Activated T-cell treated with anti-CD3 and anti-CD28 coated beads, Interleukin-2, amount 50 U/mL, for 24 hours (primary cell): ENCODE measurements at places on chromosomes 16 and 17.
A peak's percentile ranks its signal among the peaks of the same experiment; 100 is the strongest.

DNA sequence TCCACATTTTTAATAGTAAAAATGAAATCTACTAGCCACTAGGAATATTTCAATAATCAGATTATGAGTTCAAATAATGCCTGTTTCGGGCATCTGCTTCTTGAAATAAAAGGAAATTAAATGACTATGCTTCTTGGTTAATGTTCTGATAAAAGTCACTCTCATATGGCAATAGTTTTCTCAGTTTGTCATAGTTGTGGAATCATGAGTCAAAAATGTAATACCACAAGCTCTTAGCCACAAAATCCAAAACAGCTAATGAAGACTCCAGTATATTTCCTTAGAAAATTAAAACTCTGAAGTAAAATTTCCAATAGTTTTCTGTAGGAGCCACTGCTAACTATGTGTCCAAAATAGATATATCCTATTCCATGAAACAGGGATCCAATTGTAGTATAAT lies 676.3 kb upstream of the CDH8 start:
- no peak for DNase-seq

DNA sequence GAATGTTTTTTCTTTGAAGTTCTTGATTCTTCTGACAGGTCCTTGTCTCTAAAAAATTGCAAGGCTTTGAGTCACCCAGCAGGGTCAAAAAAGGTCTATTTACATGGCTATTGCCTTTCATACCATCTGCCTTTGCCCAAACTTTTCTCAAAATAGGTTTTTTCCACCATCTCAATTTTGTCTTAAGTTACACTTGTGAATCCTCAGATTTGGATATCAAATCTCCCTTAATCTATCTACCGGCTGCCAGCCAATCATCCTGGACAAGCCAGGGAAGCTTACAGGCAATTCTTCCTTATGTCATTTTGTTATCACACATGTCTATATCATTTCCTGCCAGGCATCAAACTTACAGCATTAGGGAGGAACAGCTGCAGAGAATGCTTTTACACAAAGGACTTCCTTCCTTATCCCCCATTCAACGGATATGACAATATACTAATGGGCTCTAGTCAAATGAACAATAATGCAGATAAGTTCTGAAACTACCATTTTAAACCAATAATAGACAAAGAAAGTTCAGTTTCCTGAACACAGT lies 104.1 kb upstream of the CORO6 start:
- DNase-seq: no peak

DNA sequence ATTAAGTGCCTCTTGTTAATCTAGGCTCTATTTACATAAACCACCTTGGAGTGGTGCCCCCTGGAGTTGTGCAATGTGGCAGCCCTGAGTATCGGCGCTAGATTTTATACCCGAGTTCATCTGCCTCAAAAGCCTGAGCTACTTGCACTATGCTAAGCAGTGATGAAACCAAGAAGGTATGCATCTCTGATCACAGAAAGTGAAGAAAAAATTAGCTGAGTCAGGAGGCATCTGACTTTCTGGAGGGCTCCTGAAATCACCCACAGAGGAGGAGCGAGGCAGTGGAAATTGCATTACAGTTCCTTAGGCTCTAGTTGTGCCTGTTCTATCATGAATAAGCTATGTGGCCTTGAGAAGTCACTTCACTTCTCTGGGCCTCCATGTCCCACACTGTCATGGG lies 80.3 kb upstream of the PSMD7 start:
- no peak for DNase-seq

DNA sequence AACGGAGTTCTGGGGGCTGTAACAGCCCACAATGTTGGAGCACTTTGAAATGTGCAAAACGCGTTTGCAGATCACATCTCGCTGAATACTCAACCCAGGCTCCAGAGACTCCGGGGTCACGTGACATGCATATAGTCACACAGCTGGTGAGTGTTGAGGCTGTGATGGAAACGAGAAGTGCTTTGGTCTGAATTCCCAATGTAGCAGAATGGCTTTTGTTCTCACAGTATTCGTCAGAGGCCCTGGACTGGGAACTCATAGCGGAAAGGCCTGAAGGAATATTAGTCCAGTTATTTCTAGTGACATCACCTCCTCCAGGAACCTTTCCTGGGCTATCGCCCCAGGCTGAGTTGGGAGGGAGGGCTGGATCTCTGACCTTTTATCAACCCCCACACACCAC lies 95.8 kb upstream of the CRHR1 start:
- DNase-seq: no peak

DNA sequence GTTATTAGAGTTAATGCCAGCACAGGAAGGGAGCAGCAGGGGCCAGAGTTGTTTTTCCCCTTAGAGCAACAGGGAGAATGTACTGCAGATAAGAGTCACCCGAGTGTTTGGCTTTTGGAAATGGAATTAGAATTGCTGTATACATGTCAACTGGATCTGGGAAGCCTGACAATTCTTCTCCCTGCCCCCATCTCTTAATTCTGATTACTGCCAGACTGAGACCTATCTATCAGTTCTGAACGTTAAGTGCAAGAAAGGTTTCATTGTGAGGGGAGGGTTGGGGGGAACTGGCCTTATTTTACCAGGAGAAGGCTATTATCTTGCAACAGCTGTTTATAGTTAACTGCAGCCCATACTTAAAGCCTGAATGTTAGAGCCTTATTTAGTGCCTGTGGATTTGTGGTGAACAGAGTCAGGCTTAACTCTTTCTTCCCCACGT lies 424.5 kb upstream of the CDH11 start:
- no peak for DNase-seq

GRCh38 chr16:64077242-64077641 lies 1044.6 kb downstream of the CDH11 start:
- DNase-seq: no peak

DNA sequence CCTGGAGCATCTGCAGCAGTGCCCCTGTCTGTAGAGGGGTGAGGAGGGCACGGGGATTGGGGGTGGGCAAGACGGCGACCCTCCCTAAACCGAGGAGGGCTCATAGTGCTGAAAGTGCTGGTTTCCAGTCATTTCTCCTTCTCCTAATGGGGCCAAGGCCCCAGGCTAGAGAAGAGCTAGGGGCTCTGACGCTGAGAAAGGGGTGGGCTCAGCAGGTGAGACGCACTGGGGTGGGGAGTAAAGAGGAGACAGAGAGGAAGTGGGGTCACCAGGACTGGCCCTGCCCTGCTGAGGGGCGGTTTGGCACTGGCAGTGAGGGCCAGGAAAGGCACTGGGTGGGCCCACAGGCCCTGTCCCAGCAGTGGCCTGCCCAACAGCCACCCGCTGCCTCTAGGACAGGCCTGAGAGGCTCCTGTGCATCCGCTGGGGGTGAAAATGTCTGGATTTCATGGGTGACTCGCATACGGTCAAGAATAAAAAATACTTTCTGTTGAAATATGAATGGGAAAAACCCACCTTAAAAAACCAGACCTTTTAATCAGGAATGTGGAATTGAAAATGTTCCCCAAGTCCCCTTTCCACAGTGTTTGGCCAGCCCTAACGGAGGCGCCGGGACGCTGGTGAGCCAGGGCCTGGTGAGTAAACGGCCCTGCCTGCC lies 122.4 kb upstream of the SMURF2 start:
- DNase-seq: peak; percentile 24

DNA sequence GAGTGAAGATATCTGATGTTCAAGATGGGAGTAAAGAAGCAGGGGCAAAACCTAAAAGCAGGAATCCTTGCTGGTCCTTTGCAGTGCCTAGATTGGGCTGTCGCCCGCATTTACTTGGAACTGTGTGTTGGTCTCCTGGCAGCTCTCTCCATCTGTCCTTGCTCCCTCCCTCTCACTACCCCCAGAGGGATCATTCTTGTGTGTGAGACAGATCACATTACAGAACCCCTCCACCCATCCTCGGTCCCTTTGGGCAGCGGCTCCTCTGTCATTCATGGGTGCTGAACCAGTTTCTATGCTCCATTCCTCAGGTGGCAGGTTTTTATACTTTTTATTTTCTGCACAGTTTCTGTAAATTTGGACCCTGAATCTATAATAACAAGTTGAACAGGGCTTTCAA lies 99.4 kb upstream of the MYOCD start:
- DNase-seq: no peak
